Fibroblast of upper back skin (primary cell): ENCODE measurements at places on chromosomes 16 and 17.

DNA sequence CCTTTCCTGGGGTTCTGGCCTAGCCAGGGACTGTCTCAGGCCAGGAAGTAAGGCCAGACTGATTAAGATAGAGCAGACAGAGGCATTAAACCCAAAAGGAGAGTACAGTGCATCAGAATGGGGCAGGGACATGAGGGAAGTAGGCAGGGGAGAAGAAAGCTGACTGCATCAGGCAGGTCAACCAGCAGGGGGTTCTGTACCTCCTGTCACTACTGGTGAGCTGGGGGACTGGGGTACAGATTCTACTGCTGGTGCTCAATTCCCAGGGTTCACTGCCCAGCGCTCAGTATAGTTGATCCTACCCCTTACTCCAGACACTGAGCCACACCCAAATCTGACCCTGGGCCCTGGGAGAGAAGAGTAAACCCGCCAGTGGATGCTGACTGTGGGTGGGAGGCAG, 12.9 kb upstream of the MTMR4 start:
- no peak for DNase-seq

DNA sequence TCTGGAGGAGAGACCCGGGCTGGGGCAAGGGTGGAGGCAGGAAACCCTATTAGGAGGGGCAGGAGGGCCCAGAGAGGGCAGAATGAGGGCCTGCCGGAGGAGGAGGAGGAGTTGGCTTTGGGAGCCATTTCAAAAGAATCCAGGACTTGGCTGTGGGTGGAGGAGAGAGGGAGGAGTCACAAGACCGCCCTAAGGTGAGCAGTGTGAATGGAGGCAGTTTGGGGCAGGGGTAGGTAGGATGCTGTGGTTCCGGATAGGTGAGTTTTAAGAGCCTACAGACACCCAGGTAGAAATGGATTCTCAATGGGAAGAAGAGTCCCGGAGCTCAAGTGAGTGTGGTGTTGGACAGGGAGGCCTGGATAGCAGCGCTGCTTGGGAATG, 80.3 kb downstream of the ARHGAP23 start:
- no peak for DNase-seq

- no peak for DNase-seq
These were observed 23.2 kb downstream of the SLC39A11 start for GRCh38 chr17:73069164-73069770.

DNA sequence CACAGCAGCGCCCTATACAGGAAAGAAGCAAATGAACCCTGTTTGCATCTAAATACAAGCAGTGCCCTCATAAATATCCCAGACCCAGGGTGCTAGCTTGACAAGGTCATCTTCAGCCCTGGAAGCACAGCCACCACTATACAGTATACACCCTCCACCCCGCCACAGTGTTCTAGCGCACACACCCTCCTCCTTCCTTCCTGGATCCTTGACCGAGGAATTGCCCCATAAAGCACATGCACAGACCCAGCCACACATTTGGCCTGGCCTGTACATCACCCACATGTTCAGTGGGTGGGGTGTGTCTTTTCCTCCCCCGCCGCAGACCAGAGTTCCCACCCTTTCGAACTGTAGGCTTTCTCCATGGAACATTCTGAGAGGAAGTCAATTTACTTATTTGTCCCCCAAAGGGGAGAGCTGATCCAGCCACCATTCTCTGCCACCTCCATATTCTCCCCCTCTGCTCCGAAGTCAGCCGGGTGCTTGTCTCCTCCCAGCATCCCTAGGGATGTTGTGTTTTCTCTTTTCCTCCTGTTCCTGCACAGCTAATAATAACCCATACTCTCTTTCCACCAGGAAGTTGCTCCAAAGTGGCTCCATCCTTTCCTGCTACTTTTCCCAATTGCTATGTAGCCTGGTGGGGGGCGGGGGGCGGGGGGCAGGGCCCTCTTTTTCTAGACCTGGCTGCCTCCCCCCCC, 6.6 kb downstream of the ABI3 start:
- no peak for DNase-seq

DNA sequence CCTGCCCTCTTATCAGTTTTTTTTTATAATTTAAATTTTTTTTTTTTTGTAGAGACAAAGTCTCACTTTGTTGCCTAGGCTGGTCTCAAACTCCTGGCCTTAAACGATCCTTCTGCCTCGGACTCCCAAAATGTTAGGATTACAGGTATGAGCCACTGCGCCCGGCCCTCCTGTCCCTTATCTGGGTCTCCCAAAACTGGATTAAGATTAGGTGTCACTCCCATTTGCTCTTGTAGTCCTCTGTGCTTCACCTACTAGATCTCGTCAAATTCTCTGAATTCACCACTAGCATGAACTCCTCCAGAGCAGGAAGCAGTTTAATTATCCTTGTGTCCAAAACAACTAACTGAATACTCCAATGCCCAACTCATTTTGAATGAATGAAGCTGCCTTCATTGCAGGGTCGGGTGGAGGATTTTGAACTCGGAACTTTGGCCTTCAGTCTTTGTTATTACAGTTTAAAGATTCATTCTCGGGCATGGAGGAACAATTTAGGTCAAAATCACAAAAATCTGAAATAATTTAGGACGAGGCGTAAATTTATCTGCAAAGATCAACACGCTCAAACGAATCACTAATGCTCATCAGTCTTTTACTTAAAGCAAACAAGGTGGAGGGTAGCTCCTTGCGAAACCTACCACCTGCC, 802 bp upstream of the ATXN2L start:
- no peak for DNase-seq

DNA sequence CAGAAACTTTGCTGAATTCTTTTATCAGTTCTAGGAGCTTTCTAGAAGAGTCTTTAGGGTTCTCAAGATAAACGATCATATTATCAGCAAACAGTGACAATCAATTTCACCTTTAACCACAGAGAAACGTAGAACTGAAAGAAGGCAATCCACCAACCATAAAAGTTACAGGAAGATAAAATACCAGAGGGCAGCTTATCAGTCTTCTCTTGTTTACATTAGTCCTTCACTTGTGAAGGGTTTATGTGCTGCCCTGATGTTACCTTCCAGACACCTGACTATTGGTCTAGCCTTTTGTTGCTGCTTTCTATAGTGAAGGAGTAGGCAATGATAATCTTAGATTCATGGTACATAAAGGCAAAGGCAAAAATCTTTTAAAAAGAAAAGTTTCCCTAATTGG, 73.2 kb upstream of the EFCAB3 start:
- DNase-seq, result no peak

DNA sequence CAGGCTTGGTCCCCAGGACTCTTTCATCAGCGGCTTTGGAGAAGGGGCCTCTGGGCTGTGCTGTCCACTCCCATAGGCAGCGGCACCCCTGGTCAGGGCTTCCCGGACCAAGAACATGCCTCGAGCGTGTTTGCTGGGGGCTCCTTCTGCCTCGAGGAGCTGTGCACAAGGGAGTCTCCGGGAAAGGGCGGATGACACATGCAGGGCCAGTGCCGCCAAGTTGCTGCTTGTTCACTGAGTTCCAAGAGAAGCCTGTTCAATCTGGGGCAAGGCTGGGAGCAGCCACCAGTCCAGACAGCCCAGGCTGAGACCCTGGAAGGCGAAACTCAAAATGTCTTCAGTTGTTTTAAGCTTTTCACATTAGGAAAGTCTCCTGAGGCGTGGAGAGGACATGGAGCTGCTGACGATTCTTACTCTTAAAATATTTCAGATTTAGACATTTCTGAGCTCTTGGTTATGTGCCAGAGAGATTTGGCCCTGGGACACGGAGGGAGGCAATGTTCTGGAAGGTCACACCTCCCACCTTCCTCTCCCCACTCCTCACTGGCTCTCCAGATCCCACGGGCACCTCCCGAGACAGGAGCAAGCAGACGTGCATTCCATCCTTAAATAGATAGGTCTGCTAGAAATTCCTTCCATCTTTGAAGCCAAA, 84.5 kb upstream of the ZNF469 start:
- peak; percentile 42 for DNase-seq

GRCh38 chr16:65704866-65705265, 583.0 kb upstream of the CDH11 start:
- no peak for DNase-seq

- DNase-seq, result no peak
These were observed 739.9 kb downstream of the CDH8 start for GRCh38 chr16:61296305-61296704.

GRCh38 chr17:18182978-18183333, 672 bp upstream of the ALKBH5 start:
- peak; percentile 89 for DNase-seq

- no peak for DNase-seq
These were observed 22.5 kb downstream of the SLC6A2 start for GRCh38 chr16:55678161-55678821.

- DNase-seq, result no peak
These were observed 15.9 kb downstream of the IRX3 start for GRCh38 chr16:54270711-54271110.

- DNase-seq, result no peak
These were observed 51.7 kb downstream of the NLK start for GRCh38 chr17:28093999-28094716.

DNA sequence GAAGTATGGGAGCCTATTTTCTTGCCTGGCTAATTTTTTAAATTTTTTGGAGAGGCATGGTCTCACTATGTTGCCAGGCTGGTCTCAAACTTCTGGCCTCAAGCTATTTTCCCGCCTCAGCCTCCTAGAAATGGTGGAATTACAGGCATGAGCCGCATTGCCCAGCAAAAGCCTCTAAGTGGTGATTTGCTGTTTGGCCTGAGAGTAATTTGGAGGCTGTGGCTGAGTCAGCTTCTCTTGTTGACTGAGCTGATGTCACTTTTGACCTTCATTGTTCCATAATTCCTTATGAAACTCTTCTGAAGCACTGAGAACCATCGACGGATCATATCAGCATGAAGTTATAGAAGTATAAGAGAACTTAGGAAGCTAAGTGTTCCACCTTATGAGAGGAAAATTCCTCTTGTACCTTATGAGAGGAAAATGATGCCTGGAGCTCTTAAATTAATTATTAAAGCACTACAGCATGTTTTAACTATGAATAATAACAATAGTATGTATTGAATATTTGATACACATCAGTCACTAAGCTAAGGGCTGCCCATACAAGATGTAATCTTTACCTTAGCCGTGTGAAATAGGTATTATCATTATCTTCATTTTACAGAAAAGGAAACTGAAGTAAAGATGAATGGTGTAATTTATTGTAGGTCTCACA, 220.8 kb upstream of the MON1B start:
- DNase-seq, result no peak

GRCh38 chr17:17641621-17642409, 39.4 kb upstream of the RAI1 start:
- DNase-seq, result peak; percentile 76

DNA sequence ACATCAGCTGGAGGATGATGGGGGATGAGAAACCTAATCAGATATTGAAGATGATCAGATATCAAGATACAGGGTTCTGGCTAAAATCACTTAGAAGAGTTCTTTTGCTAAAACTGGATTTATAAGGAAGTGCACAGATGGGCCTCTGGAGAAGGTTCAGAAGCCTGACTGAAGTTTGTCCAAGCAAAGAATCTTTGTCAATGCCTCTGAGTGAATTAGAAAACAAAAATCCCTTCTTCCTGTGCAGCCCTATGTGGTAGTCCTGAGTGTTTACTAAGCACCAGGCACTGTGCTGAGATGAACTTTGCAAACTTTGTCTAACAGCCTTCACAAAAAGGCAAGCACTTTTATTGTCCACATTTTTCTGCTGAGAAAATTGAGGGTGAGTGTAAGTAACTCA, 11.4 kb upstream of the CENPV start:
- no peak for DNase-seq

DNA sequence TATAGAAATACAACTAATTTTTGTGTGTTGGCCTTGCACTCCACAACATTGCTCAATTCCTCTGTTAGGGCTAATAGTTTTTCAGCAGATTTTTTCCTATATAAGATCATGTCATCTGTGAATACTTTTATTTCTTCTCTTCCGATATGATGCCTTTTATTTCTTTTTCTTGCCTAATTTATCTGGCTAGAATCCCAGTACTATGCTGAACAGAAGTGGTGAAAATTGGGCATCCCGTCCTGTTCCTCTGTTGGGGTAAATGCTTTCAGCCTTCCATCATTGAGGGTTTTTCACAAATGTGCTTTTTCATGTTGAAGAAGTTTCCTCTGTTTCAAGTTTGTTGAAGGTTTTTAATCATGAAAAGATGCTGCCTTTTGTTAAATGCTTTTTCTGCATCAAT, 22.7 kb upstream of the TNFRSF13B start:
- DNase-seq, result peak; percentile 49

DNA sequence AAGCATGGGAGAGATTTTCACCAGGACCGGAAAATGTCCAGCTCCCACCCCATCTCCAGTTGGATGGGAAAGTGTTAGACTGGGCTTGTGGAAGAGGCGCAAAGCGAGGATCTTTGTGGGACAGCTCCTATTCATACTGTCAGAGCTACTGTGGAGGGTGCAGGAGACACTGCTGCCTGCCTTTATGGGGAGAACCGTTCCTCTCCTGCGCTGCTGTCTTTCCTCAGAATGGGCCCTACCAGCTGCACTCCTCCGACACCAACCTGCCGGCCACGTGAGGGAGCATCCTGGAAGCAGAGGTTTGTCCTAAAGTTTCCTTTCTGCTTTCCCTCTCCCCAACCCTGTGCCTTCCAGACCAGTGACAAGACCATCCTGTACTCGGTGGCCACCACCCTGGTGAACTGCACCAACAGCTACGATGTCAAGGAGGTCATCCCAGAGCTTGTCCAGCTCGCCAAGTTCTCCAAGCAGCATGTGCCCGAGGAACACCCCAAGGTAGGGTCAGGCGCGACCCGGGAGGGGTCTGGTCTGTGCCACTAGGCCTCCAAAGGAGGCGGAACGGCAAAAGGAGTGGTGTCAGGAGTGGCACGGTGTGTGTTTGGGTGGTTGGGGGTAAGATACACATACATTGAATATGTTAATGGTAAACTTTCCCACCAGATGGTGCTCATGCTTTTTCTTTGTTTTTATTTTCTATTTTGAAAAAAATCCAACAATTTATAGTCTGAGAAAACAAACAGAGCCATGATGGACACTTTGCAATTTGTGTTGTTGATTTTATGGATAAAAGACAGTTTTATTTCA, 23.0 kb downstream of the SLC35G3 start:
- DNase-seq, result peak; percentile 26

- no peak for DNase-seq
These were observed 5.9 kb downstream of the CBX2 start for GRCh38 chr17:79783891-79784290.

GRCh38 chr16:17509194-17509593, 38.4 kb upstream of the XYLT1 start:
- peak; percentile 22 for DNase-seq

- no peak for DNase-seq
These were observed 30.5 kb downstream of the NSMCE1 start for GRCh38 chr16:27238016-27238587.
